Stromal cell of bone marrow (primary cell): ENCODE measurements at places on chromosomes 5 and 9.
A peak's percentile ranks its signal among the peaks of the same experiment; 100 is the strongest.

DNA sequence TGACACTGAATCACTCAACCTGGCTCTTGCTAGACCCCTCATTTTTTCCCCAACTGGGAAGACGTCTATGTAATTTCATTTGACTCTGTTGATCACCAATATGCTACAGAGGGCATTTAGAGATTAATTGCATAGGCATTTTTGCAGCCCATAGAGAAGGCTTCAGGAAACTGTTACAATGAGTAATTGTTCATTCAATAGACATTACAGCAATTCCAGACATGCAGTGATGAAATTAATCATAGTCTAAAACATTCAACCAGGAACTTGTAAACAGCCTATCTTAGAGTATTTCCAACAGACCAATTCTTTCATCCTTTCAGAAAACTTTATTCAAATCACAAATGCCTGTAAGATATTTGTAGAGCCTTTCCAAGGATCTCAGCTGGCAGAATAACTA lies 122.3 kb downstream of the MARCHF11 start:
- no peak for DNase-seq

GRCh38 chr5:147713550-147714295 lies 68.8 kb downstream of the JAKMIP2 start:
- DNase-seq, result no peak

DNA sequence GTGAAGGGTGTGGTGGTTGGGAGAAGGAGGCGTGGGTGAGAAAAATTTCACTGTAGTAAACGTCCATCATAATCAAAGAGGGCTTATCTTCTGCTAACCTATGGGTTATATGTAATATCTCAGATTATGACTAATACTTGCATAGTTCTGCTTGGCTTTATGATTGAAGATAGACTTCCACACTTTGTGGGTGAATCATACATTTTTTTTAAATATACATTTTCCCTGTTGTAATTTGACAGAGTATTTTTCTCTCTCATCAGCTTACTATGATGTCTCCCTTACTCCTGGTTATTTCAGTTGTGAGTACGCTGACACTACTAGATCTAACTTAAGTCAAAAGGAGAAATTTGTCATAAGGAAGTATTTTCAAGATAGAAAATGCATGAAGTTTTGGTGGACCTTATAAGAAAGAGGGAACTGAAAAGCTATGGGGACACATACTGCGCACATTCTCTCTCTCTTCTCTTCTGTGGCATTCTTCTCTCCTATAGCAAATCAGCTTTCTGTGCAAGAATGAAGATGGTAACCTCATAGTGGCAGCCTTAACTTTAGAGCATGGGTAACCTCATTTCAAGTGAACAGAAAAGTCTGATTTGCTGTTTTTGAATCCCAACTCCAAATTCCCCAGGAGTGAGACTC lies 4.9 kb upstream of the JAK2 start:
- DNase-seq, result no peak

DNA sequence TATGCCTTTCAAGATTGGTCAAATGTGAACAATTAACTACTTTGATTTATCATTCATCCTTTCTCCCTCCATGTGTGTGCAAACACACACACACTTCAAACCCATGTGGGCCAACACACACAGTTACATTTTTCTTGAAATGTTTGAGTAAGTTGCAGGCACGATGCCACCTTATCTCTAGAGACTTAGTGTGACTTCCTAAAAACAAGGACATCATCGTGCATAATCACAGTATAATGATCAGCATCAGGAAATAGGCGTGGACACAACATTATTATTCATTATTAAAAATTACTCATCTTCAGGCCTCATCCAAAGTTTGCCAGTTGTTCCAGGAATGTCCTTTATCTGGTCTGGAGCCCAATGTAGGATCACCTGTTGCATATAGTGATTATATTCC lies 209.5 kb downstream of the GNA14 start:
- DNase-seq, result no peak

GRCh38 chr5:73104326-73104725 lies 16.0 kb upstream of the TMEM171 start:
- DNase-seq, result no peak

DNA sequence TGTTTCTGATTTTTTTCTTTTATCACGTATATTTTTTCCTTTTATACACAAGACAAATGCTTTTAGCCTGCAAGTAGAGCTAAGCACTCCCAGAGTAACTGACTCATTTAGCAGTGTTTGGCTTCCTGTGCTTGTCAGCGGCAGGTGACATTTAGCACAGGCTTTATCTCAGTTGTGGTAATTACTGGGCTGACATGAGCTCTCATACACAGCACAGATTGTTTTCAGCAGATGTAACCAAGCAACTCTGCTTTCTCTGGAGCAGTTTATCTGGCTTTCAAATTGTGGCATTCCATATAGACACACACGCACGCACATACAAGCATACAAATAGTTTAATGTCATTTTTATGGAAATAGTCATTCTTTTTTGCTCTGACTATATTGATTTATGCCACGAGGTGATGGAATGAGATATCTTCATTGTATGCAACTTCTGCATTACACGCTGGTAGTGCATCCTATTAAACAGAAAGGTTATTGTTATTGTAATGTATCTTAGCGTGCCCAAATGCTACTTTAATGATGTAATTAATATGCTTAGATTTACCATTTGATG lies 379.0 kb upstream of the GRAMD2B start:
- DNase-seq, result no peak

DNA sequence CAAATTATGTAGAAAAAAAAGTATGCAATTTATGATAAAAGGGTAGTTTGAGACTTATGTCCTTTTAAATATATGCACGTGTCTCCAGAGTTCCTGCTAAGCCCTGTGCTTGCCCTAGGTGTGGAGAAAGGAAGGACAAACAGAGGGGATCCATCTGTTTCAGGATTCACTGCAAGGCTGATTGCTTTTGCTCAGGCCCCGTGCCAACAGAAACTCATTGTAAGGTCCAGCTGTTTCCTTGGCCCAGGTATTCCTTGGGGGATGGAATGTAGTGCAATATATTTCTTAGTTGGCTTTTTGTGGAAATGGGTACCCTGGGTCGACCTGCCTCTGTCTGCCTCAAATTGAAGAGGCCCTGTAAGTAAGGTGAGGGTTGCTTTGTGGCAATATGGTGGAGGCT lies 268.6 kb upstream of the CLINT1 start:
- no peak for DNase-seq

DNA sequence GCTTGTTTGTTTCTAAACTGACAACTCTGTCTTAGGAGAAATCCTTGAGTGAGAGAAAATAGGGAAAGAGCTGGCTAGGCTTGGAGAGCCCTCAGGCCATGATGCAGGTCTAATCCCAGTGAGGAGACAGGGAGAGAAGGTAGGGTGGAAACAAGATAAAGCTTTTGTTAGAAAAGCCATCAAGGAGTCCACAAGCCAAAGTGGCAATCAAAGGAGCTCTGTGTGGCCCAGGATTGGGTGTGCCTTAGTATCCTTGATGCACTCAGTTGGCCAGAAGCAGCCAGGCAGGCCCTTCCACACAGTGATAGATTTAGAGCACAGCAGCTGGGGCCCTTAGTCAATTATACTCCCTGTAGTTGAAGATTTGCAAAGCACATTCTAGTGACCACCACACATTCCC lies 73.9 kb downstream of the ALDH7A1 start:
- no peak for DNase-seq

DNA sequence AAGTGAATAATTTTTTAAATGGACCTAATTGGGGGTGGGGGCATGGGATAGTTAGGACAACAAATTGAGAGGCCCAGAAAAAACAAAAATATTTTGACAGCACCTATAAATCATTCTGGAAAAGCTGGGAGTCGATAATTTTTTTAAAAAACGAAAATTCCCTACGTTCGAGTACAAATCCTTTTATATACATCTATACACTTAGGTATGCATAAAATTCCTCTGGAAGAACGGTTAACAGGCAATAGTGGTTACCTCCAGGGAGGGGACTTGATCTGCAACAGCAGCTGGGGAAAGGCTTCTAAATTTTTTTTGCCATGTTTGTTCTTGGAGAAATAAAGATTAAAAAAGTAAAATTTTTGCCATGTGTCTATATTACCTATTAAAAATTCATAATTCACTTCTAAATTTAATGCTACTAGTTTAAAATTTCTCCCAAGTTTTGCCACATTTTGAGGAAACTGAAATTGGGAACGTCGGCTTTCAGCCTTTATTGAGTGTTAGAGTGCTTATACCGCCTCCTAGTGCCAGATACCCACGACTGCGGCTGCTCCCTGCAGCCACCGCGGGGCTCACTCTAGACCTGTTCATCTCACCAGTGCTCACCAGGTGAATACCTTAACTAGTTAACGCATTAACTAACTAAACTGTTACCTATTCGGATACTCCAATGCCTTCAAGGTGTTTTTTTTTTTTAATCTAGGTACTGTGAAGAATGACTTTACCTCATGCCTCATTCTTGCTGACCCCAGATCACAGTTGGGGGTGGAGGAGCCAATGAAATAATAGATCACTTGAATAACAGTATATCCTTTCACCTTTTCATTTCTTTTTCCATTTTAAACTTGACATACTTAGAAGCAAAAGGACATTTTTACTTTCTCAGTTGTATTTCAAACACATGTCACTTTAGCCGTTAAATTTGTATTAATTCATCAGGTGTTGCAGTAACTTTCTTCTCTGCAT lies 1.8 kb upstream of the BHMT start:
- no peak for DNase-seq

DNA sequence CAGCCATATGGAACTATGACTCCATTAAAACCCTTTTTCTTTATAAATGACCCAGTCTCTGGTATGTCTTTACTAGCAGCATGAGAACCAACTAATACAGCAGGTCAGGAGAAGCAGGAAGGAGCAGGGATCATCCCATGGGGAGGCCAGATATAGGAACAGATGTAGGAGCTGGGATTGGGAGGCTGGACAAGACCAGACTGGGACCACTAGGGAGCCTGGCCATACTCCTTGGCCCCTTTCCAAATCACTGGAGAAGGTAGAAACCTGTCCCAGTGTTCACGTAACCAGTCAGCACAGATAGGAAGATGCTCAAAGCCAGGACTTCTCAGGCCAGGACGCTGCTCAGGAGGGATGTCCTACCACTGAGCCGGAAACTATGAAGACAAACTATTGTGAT lies 95.5 kb downstream of the LMX1B start:
- no peak for DNase-seq

DNA sequence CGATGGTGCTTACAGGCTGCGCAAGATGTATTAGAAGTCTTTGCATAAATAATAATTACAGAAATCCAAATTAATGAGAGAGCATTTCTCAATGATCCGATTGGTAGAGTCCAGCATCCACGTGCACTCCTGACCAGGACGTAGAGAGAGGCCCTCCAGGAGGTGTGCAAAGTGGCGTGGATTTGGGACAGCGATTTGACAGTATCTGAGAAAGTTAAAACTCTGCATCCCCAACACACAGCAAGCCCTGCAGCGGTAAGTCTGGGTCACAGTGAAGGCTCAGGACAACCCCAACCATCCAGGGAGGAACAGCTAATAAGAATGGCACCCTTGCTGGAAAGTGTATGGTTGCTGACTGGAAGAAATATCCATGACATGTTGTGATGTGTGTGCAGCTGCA lies 180.2 kb downstream of the AUH start:
- no peak for DNase-seq

- DNase-seq, result no peak
These were observed 42.0 kb upstream of the RXRA start for GRCh38 chr9:134284273-134284672.

DNA sequence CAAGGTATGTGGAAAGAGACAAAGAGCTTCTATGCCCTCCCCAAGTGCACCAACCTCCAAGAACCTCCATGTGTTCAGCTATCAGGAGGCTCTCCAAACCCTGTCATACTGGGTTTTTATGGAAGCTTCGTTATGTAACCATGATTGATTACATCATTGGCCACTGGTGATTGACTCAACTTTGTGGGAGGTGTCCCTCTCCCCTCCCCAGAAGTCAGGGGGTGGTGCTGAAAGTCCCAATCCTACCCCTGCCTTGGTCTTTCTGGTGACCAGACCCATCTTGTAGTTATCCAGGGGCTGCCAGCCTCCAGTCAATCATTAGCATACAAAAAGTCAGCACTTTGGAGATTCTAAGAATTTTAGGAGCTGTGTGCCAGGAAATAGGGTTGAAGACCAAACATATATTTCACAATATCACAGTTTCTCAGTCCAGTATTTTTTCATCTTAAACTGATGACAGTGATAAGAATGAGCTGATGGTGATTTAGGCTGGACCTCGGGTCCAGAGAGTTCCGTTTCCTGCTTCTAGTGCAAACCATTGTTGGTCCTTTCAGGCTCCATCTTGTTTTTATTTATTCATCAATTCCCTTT lies 27.3 kb upstream of the FANCC start:
- no peak for DNase-seq

DNA sequence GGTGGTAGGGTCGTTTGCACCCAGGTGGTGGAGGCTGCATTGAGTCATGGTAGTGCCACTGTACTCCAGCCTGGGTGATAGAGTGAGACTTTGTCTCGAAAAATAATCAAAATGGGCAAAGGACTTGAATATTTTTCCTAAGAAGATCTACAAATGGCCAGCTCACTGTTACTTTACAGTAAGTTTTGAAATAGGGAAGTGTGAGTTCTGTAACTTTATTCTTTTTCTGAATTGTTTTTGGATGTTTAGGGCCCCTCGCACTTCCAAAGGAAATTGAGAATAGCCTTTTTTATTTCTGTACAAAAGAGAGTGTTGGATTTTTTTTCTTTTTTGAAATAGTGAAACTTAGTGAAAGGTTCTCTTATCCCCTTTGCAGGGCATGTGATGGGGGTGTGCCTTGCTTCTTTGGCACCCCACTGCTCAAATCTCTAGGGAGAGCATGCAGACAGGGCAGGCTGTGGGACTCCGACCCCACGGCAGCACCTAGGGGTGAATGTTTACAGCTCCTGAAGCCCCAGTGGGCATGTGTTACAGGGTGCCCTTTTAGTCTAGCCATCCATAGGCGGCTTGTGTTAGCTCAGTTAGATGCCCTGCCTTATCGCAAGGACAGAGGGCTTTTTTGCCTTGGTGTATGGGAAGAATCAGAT lies 33.3 kb downstream of the GPBP1 start:
- DNase-seq, result no peak

- no peak for DNase-seq
These were observed 62.1 kb upstream of the NUDT12 start for GRCh38 chr5:103624675-103625074.

- DNase-seq, result no peak
These were observed 67.5 kb downstream of the MAMDC2 start for GRCh38 chr9:70111042-70111602.

- no peak for DNase-seq
These were observed 130.5 kb upstream of the HAND1 start for GRCh38 chr5:154608531-154609011.

GRCh38 chr5:139017624-139018023 lies 142.5 kb upstream of the LRRTM2 start:
- no peak for DNase-seq

- no peak for DNase-seq
These were observed 313 bp downstream of the LCN12 start for GRCh38 chr9:136952321-136952850.

- no peak for DNase-seq
These were observed 75.1 kb upstream of the RAI14 start for GRCh38 chr5:34580983-34581382.

GRCh38 chr9:126490871-126491567 lies 122.7 kb upstream of the LMX1B start:
- DNase-seq, result peak; percentile 39

- DNase-seq, result no peak
These were observed 51.2 kb upstream of the TNFAIP8 start for GRCh38 chr5:119304439-119305211.

- no peak for DNase-seq
These were observed 220.7 kb upstream of the TMEM161B start for GRCh38 chr5:88489364-88489763.

- no peak for DNase-seq
These were observed 307.6 kb downstream of the ARL15 start for GRCh38 chr5:54002779-54003178.

GRCh38 chr9:8863886-8864544 lies 1064.4 kb upstream of the DMAC1 start:
- DNase-seq, result no peak
